H4 (cell line): ENCODE measurements at places on chromosomes 2 and 18. TPM values are rescaled to one million over a fixed set of nuclear protein-coding genes. Genes with fewer than 3 reads are reported as not detected.

GRCh38 chr2:26184555-26185303 is 11.8 kb downstream of the GAREM2 start:
- no peak for DNase-seq

The ACTG2 gene
- total RNA-seq, result not detected in 2 replicates

The FAM110C gene
- 0.12 and 0.15 TPM in 2 replicates for total RNA-seq

GRCh38 chr2:208072250-208072892 is 47.0 kb upstream of the PLEKHM3 start:
- DNase-seq, result peak; percentile 58

GRCh38 chr2:129239141-129239540 is 740.3 kb upstream of the RAB6C start:
- no peak for DNase-seq

The CD207 gene
- total RNA-seq, result not detected in 2 replicates

DNA sequence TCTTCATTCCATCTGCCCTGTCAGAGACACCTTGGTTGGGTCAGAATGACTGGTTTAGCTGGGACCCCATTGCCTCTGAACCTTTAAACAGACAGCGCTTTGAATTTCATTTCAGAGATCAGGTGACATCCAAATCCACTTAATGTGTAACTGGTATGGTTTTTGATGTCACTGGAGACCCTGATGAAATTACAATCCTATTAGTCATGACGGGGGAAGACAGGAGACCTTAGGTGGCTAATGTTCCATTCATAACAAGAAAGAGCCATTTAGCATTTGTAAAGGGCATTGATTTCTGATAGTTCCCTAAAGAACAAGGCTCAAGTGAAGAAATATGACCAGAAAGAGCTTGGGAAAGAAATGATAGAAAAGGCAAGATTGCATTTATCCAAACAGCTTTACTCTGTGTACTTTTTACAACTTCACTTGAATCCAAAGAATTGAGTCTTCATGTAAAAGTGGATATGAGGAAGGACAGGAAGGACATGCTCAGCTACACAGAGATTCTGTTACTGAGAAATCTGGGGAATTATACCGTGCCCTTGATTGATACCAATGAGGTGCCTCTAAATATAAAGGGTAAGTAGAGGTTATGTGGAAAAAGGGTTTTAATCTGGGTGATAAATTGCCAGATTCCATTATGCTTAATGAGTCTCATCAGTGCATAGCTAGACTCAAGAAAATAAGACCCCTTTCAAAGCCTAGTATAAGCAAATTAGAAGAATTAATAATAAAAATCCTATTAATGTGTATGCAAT is 198.2 kb downstream of the NCKAP5 start:
- DNase-seq, result no peak

GRCh38 chr2:127193164-127193966 is 26.7 kb downstream of the CYP27C1 start:
- no peak for DNase-seq

The FOXI3 gene
- total RNA-seq, result not detected in 2 replicates

The AQP12A gene
- total RNA-seq, result not detected in 2 replicates

GRCh38 chr2:240507778-240508251 is 50.0 kb downstream of the ANKMY1 start:
- DNase-seq, result no peak
